ENCODE measurements at places on chromosomes 12 and 14.

DNA sequence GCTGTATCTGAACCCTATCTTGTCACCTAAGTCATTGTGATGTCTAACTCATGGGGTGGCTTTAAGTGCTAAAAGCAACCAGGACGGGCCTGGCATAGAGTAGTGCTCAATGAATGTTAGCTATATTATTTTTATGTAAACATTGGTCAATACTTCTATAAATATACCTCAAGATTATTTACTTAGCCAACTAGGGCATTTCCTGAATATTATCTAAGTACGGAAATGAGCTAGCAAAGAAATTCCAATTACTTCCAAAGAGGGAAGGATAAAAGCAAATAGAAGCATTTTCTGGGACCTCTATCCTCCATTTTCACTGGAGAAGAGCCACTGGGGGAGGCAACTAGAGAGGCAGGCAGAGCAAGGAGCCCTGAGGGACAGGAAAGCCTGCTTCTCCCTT is 20.6 kb downstream of the CCDC92 start:
- DNase-seq: no peak

GRCh38 chr14:88791629-88792472 is 902 bp downstream of the EML5 start:
- no peak for DNase-seq

GRCh38 chr12:132170094-132170636 is 25.9 kb downstream of the NOC4L start:
- no peak for DNase-seq

GRCh38 chr12:82174383-82174782 is 183.8 kb downstream of the CCDC59 start:
- no peak for DNase-seq

DNA sequence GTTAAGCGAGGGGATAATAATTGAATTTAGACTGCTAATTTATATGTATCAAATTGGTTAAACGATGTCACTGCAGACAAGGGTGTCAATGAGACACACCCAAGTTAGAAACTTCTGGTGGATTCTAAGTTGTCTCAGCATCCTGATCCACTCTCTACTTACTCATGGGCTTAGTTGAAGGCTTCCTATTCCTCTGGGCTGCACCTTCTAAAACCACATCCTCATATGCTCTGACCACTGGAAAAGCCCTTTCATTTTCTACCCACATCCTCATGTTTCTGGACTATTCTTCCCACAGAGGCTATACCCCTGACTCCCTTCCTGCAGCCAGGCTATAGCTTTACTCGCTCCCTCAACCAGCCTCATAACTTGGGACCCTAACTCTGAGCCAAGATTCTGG is 493.8 kb downstream of the VRK1 start:
- no peak for DNase-seq

DNA sequence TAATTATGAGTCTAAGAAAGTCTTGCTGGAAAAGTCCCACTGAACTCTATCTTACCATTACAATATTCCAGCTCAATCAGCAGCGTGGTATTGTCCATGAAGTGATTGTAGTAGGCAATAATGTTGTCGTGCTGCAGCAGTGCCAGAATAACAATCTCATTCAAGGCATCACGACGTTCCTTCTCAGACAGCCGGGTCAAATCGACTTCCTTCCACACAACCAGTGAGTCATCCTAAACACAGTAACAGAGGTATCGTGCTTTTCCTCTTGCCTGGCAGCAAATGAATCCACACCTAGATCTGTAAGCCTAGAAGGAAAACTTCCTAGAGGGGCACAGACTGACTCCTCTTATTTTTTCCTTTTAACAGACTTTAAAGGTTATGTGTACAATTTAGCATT is 2.9 kb downstream of the NEK9 start:
- DNase-seq: no peak

- no peak for DNase-seq
These were observed 579.1 kb downstream of the TMTC2 start for GRCh38 chr12:83265808-83266207.

- no peak for DNase-seq
These were observed 24.7 kb downstream of the CLEC2D start for GRCh38 chr12:9694241-9694640.

DNA sequence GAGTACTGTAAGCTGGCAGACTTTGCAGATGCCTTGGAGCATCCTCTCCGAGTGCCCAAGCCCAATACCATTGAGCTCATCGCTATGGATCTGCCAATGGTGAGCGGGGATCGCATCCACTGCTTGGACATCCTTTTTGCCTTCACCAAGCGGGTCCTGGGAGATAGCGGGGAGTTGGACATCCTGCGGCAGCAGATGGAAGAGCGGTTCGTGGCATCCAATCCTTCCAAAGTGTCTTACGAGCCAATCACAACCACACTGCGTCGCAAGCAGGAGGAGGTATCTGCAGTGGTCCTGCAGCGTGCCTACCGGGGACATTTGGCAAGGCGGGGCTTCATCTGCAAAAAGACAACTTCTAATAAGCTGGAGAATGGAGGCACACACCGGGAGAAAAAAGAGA is 41.6 kb downstream of the FIGNL2 start:
- no peak for DNase-seq

- DNase-seq: no peak
These were observed 8.2 kb upstream of the HOXC6 start for GRCh38 chr12:54019924-54020590.

GRCh38 chr12:17976202-17976601 is 113.8 kb downstream of the RERGL start:
- peak; percentile 13 for DNase-seq

DNA sequence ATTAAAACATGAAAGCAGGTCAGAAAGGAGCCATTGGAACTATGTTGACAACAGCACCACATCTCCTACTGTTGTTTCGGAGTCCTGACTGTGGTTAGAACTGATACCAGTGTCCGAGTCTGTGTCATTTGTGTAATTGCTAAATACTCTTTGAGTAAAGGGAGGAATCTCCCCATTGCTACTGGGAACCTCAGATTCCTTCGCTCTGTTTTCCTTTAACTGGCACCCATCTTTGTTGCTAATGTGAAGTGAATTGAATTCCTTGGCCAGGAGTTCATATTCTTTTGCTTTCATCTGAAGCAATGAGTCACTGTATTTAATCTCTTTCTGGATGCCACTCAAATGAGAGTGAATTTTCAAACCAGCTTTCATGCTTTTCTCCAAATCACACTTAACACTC is 31.5 kb downstream of the RASSF9 start:
- no peak for DNase-seq

GRCh38 chr12:90965204-90965603 is 10.2 kb upstream of the CCER1 start:
- DNase-seq: no peak

GRCh38 chr12:104763168-104763805 is 194.8 kb downstream of the SLC41A2 start:
- no peak for DNase-seq

- no peak for DNase-seq
These were observed 1.7 kb downstream of the USP44 start for GRCh38 chr12:95549392-95550084.

DNA sequence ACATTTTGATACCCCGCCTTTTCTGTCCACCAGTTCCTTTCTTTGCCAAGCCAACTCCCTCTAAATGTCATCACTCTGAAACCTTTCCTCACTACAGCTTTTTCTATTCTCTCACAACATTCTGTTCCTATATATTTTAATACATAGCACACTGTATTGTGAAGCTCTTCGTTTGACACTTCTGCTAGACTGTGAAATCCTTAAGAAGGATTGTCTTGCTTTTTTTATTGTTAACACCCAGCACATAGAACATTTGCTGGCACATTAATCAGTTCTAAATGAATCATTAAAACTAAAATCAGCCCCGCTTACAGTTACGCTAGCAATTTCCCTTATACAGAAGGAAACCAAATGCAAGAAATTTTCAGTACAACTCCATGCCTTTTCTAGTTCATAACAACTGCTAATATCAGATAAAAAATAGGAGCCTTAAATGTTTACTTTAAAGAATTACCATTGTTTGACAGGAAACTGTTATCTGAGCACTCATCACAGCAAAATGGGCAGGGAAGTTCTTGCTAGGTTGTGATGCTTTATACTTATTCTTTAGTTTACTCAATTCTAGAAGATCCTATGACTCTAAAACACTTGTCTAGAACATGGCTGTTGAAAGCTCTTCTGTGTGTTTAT is 93.5 kb downstream of the PPP1R12A start:
- DNase-seq: no peak

GRCh38 chr12:58966939-58967338 is 46.6 kb upstream of the LRIG3 start:
- DNase-seq: peak; percentile 38

DNA sequence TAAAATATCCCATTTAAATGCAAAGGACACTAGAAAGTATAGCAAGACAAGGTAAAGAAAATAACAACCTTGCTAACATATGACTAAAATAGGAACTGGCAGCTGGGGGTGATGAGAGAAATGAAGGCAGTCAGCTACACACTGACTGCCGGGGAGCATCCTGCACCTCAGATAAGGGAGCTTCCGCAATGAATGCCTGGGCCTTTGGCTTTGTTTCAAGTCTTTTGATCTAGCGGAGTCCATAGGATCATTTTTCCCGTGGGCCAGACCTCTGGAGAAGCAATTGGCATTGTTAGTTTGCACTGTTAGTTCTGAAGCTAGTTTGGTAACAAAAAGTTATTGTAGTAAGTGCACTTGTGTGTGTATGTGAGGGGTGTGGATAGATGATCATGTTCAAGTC is 639.9 kb downstream of the DIO2 start:
- no peak for DNase-seq

GRCh38 chr12:121603581-121603980 is 22.7 kb upstream of the ORAI1 start:
- DNase-seq: no peak

GRCh38 chr12:42982828-42983227 is 393.3 kb upstream of the PRICKLE1 start:
- DNase-seq: no peak

DNA sequence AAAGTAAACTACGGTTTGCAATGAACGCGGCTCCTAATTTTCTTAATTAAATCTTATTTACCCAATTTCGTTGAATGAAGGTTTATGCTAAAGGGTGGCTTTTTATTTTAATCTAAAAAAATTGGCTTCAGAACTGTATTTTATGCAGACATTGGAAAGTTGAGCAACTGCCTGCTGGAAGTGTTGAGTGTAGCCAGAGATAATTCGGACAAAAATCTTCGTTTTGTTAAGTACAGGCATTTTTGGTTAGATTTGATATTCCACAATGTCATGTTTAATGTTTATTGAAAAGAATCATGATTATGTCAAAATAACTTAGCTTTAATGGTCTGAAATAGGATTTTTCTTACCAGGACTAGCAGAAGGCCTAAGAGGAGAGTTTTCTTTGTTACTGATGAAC is 875 bp downstream of the IRAK3 start:
- DNase-seq: no peak

DNA sequence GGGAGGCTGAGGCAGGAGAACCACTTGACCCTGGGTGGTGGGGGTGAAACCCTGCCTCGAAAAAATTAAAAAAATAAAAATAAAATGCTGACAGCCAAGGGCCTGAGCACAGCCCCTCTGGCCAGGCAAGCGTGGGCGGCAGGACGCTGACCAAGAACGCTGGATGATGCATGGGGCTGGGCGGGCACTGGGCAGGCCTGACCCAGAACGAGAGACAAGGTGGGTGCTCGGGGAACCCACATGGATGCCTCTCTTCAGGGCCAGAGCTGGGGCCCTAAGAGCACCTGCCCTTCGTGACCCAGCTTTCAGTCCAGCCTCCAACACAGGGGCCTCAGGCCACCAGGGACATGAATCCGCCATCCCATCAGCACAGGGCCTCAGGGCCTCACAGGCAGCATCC is 11.3 kb downstream of the GALNT9 start:
- DNase-seq: no peak

DNA sequence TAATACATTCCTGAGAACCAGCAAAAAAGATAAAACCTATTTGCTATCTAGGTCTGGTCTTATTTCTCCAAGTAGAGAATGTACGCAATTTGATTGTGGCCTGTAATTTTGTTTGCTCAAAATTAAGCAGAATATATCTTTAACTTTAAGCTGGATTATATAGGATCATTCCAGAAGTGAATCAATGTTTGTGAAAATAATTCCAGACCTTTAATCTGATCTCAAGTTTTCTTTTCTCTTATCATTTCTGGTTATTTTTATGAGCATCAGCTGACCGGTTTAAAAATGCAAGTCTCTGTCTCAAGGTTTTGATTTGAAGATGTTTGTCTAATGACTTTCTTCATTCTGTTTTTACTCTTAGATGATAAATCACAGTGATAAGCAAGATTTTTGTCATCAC is 997.9 kb upstream of the FLRT2 start:
- DNase-seq: no peak

- no peak for DNase-seq
These were observed 55.9 kb upstream of the GPR68 start for GRCh38 chr14:91300283-91300895.

- no peak for DNase-seq
These were observed 3.5 kb downstream of the GLT1D1 start for GRCh38 chr12:128856791-128857078.

DNA sequence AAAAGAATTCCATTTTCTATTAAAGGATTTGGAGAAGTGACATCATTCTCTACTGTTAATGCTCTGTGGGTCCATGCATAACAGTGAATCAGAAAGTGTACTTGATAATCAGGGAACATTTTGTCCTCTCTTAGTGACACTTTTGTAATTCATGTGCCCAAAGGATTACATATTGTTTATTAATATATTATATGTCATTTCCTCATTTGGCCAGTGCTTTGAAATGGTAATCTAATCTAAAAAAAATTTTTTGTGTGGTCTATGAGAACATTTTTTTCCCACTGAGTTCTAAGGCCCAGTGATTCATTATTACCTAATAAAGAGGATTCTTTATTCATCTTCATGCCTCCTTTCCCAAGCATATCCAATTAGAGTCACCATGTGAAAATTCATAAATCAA is 79.7 kb upstream of the MYF6 start:
- no peak for DNase-seq

DNA sequence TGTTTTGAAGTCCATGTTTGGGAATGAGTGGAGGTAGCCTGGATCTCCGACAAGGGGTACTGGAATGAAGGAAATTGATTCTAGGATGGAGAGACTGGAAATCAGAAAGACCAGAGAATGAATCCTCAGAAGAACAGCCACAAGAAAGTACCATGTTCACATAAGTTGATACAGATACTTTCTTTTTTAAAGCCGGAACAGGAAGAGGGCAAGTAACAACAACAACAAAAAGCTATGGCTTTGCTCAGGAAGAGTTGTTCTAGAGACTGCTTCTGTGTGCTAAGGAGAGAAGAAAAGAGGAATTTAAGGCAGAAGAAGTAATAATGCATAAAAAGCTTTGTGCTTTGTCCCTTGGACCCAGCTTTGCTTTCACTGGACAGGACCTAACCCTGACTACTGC is 6.2 kb downstream of the TC2N start:
- DNase-seq: no peak

- DNase-seq: no peak
These were observed 161.1 kb downstream of the NUAK1 start for GRCh38 chr12:105977652-105978051.

DNA sequence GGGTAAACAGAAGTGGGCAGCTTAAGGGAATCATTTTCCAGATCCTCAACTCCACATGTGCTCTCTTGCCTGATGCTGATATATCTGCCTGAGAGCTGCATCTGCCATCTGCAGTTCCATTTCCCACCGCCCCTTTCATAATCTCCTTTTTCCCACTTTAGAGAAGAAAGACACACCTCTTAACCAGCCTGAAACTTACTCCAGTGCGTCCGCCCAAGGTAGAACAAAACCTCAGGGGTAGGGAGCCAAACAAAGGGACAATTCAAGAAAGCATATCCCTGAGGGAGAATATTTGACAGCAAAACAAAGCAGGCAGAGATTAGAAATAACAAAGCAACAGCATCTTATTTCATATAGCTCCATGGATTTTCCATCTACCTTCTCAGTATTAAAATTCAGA is 4.3 kb downstream of the MDM1 start:
- DNase-seq: no peak

GRCh38 chr12:70854881-70855568 is 65.5 kb downstream of the PTPRR start:
- DNase-seq: no peak
